ENCODE measurements at places on chromosomes 16 and 17.

- DNase-seq, result no peak
These were observed 18.2 kb upstream of the RSL1D1 start for GRCh38 chr16:11869353-11870228.

DNA sequence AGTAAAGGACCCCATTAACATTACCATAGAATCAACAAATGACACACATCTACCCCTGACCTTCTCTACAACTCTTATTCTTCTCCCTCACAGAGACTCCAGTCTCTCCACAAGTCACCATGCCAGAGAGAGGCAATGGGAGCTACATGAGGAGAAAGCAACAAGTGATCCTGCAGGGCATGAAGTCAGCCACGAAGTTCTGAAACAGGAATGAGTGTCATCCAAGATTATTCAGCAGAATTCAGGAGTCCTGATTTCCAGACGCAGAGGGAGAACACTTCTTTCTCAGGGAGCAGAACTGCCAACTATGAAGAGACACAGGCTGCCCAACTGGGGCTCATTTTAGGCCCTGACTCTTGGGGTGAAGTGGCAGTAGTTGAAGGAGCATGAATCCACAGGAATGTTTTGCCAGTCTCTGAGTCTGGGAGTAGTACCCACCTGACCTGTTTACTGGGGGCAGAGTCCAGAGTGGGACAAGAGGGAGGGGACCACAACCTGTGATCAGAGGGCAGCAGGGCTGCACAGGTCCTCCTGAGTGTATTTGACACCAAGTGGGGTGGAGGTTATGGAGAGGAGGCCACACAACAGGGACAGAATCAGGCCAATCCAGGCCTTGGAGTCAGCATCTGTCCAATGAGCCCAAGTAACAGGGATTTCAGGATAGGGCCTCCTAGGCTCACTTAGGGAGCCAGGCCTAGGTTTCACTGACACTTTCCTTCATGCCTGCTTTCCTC, 2.4 kb upstream of the MTMR4 start:
- no peak for DNase-seq

DNA sequence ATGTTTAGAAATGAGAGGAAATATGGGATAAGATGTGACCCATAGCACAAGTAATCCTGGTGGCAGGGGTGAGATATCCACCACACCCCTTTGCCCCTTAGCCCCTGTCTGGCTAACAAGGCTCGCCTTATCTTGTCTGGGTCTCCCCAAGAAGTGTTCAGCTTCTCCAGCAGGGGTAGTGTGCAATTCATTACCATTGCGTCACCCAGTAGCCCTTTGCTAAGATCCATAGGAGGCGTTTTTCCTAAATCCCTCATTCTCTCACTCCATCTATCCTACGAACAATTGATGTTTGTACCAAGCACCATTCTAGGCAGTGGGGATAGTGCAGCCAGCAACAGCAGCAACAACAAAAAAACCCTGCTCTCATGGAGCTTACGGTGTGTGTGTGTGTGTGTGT, 30.8 kb downstream of the CCDC42 start:
- no peak for DNase-seq

DNA sequence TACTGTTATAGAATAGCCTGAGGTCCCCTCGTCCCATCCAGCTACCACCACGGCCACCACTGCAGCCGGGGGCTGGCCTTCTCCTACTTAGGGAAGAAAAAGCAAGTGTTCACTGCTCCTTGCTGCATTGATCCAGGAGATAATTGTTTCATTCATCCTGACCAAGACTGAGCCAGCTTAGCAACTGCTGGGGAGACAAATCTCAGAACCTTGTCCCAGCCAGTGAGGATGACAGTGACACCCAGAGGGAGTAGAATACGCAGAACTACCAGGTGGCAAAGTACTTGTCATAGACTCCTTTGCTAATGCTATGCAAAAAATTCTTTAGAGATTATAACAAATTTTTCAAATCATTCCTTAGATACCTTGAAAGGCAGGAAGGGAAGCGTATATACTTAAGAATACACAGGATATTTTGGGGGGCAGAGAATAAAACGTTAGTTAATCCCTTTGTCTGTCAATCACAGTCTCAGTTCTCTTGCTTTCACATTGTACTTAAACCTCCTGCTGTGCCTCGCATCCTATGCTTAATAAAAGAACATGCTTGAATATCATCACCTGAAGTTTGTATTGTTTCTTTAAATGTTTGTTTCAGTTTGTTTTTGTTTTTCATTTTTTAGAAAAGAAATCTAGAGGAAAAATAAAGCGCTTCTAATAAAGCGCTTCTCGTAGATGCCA, 388.3 kb downstream of the MAF start:
- no peak for DNase-seq

GRCh38 chr17:51479303-51479702, 219.0 kb downstream of the UTP18 start:
- DNase-seq, result no peak

- DNase-seq, result no peak
These were observed 86.7 kb downstream of the ZFHX3 start for GRCh38 chr16:72961115-72961832.

GRCh38 chr16:49453983-49454382, 80.4 kb downstream of the C16orf78 start:
- DNase-seq, result no peak

DNA sequence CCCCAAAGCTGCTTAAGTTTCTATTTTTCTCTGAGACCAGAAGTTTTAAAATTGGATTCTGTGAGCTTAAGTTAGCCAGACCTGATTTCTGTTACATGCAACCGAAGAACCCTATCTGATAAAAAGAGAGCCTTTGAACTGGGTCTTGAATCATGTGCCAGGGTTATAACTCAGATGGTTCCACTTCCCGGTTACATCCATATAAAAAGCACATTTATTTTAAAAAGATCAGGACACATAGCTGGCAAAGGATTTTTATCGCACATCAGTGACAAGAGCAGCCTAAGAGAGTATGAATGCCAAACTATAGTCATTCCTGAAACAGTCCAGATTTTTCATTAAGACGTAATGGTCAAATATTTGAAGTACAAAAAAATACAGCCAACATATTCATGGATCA, 32.5 kb upstream of the CLEC3A start:
- no peak for DNase-seq

GRCh38 chr16:70364399-70364798, 17.7 kb downstream of the DDX19A start:
- DNase-seq, result no peak

- no peak for DNase-seq
These were observed 1.3 kb downstream of the PLEKHH3 start for GRCh38 chr17:42675348-42675964.

DNA sequence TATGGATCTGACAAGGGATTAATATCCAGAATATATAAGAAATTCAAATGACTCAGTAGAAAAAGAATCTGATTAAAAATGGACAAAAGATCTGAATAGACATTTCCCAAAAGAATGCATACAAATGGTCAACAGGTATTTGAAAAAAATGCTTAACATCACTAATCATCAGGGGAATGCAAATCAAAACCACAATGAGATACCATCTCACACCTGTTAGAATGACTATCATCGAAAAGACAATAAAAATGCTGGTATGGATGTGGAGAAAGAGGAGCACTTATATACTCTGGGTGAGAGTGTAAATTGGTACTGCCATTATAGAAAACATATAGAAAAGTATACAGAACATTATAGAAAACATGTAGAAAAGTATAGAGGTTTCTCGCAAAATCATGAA, 16.4 kb upstream of the HS3ST2 start:
- no peak for DNase-seq

- no peak for DNase-seq
These were observed 278.5 kb downstream of the CEP112 start for GRCh38 chr17:65913326-65913850.

- DNase-seq, result no peak
These were observed 13.2 kb upstream of the ATP2A3 start for GRCh38 chr17:3977387-3977786.

- DNase-seq, result no peak
These were observed 9.9 kb upstream of the HOXB13 start for GRCh38 chr17:48738424-48738802.

DNA sequence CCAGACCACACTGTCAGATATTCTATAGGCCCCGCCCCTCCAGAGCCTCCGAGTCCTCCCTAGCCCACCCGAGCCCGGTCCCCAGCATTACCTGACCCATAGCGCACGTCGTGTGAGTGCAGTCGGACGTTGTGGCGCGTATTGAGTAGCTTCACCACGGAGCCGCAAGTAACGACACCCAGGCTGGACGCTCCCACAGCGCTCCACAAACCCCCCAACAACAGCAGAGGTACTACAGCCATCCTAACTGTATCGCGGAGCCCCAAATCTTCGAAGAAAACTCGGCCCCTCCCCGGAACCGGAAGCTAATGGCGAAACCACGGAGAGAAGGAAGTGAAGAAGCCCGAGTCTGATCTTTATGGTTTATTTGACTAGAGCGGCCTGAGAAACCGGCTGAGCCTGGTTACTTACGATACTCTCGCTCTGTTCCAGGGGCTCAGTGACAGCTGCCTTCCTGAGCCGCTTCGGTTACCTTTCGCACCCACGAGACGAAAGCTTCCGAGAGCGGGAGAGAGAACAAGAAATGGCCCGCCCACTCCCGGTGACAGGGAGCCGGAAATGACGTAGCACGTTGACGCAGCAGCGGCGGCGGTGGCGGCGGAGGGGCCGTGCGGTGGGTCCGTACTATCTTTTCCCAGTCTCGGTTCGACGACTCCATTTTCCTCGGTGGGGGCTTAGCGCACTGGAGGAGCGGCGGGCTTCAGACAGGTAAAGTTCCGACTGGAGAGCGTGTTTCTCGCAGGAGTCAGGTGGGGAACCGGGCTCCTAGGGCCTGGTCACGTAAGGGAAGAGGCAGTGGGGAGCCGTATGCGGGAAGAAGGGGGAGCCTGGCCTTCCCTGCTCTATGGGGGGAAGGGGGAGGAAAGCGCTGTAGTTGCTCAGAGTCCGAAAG, at the start of the genes SDF2 and SUPT6H:
Gene SDF2, minus strand, starts transcription at position 272 of the 892 bp plus-strand sequence. Its CDS starts 30 bp downstream, at position 242.
Gene SUPT6H, plus strand, starts transcription at position 571 of the 892 bp plus-strand sequence. CDS start 11,197 bp downstream, outside the sequence.
- peak; percentile 62 for DNase-seq

DNA sequence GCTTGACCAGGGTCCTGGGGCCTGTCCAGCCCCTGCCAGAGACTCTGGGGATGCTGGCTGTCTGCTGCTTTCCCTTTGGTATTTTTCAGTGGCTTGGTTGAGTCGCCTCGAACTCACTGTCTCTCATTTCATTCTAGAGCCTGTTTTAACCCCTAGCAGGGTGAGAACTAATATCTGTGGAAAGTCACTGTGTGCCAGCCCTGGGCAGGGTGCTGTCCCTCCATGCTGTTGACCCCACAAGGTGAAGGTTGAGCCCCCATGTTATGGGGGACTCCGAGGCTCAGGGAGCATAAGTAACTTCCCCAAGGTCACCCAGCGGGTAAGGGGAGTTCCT, 33.0 kb downstream of the DCAKD start:
- DNase-seq, result no peak

DNA sequence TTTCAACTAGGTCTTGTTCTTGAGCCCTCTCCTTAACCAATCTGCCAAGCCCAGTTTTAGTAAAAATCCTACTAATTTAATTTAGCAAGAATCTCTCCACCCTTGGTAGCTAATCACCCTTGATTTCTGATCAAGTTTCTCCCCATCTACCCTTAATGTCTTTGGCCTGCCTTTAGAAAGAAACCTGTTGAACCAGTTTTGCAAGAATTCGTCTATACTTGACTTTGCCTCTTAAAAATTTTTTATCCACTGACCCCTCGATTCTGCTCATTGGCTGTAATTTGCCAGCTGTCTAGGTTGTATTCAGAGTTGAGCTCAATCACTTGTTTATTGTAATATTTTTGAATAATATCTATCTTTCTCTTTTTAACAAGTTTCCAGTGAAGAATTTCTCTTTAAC, 1138.5 kb downstream of the CDH11 start:
- no peak for DNase-seq

GRCh38 chr17:19418251-19418992, 7.4 kb downstream of the RNF112 start:
- DNase-seq, result no peak

- DNase-seq, result no peak
These were observed 20.4 kb upstream of the NUP93 start for GRCh38 chr16:56709443-56710040.

DNA sequence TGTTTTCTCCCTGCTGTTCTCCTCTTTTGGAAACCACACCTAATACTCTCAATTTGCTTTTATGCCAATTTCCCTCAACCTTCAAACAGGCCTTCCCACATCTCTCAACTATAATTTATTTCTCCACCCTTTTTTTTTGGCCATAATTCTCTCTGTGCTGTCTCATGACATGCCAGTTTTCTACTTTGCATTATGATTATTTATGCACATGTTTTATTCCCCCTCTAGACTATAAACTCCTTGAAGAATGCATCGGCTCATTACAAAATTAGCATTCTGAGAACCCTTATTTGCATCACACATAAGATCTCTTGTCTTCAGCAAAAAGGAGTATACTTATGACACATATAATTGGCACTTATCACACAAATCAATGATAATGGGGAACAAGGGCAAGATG, 10.9 kb upstream of the LYRM9 start:
- no peak for DNase-seq

DNA sequence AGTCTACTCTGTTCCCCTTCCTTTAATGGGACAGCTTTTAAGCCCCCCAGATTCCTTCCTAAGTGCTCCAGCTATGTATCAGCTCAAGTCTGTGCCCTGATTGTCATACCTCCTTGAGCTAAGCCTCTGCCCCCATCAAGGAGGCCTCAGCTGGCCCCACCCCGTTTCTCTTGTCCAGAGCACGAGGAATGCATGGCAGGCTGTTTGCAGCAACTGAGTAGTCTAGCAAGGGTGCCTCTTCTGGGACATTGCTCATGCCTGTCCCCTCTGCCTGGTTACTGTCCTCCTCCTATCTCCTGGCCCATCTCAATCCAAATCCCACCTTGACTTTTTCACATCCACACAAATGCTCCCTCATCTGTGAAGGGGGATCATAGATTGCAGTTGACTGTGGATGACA, 27.8 kb upstream of the TMEM220 start:
- no peak for DNase-seq

GRCh38 chr16:2767891-2768290, 9.2 kb downstream of the ELOB start:
- no peak for DNase-seq

DNA sequence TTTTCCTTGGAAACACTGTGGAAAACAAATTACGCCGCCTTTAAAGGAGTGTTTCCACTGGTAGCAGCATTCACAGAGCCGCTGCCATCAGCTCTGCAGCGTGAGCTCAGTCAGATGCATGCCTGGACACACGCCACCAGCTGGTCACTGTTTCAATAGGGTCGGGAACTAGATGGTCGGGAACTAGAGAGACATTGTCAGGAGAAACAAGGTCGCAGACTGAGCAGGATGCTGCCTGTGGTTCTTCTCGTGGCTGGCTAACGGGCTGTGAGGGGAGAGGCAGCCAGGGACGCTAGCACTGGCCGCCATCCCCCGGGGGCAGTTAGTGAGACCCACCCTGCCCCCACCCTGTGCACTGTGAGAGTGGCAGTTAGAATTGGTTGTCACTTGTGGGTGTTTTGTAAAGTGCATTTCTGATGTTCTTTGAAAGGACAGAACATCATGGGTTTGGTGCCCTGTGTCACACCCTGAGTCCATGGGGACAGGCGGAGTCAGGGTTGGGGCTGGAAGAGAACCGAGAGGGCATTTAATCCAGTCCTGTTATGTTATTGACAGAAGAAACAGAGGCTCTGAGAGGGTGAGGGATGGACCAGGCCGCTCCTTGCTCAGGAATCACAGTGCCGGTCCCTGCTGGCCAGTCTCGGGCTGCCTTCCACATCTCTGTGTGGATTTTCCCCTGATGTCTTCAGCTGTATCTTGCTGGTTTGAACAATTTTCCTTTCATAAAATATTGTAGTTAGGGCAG, 86.3 kb downstream of the SPECC1 start:
- DNase-seq, result peak; percentile 22
